Stimulated activated CD4-positive, alpha-beta T cell treated with anti-CD3 and anti-CD28 coated beads, TNF-alpha, amount 100 ng/mL, for 48 hours (primary cell): ENCODE measurements at places on chromosomes 16 and 17.

DNA sequence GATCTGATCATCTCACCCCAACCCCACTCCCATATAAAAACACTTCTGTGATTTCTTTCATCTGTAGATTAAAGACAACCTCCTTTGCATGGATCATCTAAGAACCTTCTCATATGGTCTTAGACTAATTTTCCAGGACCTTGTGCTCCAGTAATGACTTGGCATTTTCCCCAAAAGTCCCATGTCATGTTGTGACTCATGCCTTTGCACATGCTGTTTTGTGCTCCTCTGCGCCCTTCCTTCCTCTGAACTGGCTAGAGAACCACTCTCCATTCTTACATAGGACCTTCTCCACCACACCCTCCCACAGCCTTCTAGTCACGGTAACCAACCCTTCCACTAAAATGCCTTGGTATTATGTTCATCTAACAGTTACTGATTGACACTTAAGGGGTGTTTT lies 99.5 kb upstream of the AXIN2 start:
- DNase-seq = no peak

DNA sequence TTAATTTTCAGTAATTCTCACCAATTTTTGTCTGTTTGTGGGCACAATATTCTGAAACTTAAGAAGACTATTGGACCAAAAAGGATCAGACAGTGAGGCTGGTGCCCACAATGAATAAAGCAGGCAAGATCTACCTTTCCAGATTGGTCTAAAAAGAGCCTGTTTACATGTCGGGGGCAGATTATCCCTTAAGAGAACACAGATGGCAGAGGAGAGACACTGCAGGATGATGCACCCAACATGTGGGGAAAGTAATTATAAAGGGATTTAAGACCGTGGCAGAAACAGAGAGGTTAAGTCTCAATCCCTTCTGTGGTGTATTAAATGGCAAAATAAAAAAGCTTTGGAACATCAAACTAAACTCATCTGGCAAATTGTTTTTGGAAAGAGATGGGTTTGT lies 331.8 kb upstream of the CDH11 start:
- no peak for DNase-seq

GRCh38 chr16:85517154-85517553 lies 96.0 kb upstream of the GSE1 start:
- no peak for DNase-seq

DNA sequence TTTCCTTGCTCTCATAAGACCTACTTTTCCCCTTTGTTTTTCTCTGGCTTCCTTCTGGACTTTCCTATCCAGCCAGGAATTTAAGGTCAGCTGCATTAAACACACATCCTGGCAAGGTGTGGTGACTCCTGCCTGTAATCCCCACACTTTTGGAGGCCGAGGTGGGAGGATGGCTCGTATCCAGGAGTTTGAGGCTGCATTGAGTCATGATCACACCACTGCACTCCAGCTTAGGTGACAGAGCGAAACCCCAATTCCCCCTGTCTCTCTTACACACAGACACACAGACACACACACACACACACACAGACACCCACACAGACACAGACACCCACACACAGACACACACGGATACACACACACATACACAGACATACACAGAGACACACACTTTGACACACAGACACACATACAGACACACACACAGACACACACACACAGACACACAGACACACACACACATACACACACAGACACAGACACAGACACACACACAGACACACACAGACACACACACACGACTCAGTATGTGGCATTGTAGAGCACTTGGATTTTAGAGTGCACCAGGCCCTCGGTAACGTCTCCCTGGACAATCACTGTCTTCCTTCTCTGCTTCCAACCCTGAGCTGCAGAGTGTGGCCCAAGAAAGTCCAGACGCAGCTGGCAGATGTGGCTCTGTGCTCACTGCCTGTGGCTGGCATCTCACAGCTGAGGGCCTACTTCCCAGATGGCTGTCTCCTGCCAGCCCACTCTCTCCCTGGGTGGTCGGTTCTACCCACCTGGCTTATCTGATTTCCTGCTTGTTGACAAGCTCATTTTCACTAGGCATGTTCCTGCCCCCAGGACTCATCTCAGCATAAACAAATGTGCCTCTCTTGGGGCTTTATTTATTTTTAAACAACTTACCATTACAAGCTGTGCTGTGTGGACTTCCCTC lies 39.0 kb downstream of the NLRP1 start:
- DNase-seq = no peak

DNA sequence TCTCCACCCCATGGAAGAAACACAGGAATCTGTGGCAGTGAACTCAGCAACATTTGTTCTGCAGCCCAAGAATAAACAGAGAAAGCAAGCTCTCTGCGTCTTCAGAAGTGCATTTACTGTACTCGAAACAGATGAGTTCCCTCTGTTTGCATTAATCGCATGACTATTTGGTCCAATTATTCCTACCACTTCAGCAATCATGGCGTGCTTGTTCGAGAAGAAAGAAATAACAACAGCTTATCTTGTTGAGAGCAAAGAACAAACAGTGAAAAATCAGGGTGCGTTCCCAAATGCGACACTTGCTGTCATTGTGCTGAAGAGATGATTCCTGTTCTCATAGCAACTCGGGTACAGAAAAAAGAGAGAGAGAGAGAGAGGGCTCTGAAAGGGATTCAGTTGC lies 445.3 kb upstream of the MAF start:
- DNase-seq = no peak

- DNase-seq = no peak
These were observed 973.0 kb downstream of the KCNJ2 start for GRCh38 chr17:71142333-71142732.

GRCh38 chr17:35377068-35377467 lies 3.6 kb upstream of the SLFN11 start:
- DNase-seq = no peak

DNA sequence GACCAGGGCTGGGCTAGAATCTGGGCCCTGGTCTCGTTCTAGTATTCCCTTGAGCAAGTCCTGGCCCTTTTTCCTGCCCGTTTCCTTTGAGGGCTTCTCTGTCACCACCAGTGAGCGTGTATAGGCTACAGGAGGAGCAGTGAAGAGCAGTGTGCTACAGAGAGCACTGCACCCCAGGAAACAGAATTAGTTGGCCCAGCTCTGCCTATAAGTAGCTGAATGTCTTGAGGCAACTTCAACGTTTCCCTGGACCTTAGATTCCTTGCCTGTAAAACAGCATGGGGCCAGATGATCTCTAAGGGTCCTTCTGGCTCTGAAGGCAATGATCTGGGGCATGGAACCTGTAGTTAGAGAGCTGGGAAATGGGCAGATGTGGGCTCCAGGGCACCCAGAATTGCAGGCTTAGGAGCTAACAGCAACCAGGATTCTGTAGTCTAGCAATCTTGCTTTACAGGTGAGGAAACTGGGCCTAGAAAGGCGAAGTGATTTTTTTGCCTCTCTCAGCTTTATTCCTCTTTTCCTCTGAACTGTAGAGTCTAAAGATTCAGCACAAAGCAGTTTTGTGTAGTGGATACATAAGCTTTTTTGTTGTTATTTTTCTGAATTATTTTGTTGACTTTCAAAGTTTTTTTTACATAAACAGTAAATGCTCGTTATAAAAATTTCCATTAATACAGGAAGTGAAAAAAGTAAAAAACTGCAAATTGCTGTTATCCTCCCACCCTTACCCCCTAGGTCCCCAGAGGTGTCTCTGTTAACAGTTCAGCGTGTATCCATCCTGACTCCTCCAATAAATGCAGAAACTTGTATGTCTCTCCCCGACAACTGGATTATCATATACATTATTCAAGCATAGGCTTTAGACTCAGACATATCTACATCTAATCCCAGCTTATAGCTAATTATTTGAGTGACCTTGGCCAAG lies 1.7 kb upstream of the MYL4 start:
- DNase-seq = no peak

- DNase-seq = no peak
These were observed 4.2 kb upstream of the GNA13 start for GRCh38 chr17:65060631-65061254.

GRCh38 chr17:1232786-1233185 lies 37.5 kb upstream of the BHLHA9 start:
- DNase-seq = no peak

DNA sequence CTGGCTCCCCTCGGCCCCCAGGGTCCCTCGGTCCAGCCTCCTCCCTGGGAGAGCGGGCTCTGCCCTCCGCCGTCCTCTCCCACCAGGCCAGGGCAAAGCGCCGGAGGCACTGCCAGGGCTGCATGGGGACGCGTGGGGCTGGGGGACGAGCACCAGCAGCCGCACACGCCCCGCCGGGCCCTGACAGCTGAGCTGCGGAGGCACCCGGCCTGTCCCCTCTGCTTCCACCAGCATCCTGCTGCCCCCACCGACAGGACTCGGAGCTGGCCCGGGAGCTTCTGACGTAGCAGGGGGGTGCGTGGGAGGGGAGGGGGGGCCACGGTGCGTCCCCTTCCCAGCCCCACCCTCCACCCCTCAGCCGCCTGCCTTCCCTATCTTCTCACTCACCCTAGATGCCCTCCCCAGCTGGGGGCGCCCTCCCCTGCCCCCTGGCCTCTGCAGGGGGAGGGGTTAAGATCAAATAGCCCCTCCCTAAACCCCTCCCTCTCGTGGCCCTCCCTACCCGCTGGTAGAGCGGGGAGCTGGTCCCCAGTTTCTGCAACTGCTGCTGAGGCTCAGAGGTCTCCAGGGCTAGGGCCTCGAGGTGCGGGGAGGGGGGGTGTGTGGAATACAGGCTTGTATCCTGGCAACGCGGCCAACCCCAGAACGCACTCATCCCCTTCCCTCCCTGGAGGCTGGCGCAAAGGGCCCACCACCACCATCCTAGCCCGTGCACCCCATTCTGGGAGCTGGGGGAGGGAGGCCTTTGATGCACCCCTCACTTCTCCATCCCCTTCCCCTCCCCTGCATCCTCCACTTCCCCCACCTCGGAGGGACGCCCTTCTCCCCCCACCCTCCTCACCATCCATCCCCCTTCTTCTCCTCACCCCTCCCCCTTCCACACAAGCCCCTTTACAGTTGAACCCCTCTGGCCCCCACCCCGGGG lies 1.0 kb downstream of the SRCIN1 start:
- no peak for DNase-seq

- DNase-seq = no peak
These were observed 8.0 kb upstream of the SLC35B1 start for GRCh38 chr17:49715717-49716279.
